ENCODE measurements at places on chromosomes 1 and 21. TPM values are rescaled to one million over a fixed set of nuclear protein-coding genes. Genes with fewer than 3 reads are reported as not detected.
A peak's percentile ranks its signal among the peaks of the same experiment; 100 is the strongest.

MYOG gene
- polyA plus RNA-seq, result 0.66 TPM

DNA sequence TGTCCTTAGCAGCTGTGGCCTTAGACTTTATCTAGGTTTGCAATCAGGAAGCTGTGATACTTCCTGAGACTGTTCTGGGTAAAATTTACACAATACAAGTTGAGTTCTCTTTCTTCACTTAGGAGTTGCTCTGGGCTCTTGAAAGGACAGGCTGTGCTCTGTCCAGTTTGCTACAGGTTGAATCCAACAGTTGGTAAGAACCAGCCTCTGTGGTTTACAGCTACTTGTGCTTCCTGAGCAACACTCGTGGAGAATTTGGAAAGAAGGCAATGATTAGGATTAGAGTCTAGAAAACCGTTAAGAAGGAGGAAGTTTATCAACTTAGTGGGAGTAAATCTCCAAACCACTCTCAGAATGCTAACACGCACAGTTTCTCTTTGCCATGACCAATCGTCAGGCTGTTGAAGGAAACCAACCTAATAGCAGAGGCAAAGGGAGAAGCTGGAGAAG lies 26.8 kb downstream of the GFI1 start:
- no peak overlapping the region for H3K4me3 ChIP-seq
- no peak overlapping the region for H3K27ac ChIP-seq
- no peaks in the 10 kb centered on the region for H3K36me3 ChIP-seq
- no peaks in the 10 kb centered on the region for H3K4me1 ChIP-seq
- DNase-seq, result no peak
- H3K27me3 ChIP-seq, result no peaks in the 10 kb centered on the region

GRCh38 chr1:43774359-43774758 lies 67.0 kb downstream of the ST3GAL3 start:
- no peak overlapping the region for H3K27ac ChIP-seq
- H3K27me3 ChIP-seq, result no peaks in the 10 kb centered on the region
- H3K36me3 ChIP-seq, result no peaks in the 10 kb centered on the region
- H3K4me1 ChIP-seq, result no peaks in the 10 kb centered on the region
- H3K4me3 ChIP-seq, result no peak overlapping the region
- no peak for DNase-seq

SELL gene
- polyA plus RNA-seq, result 2.1 TPM

DNA sequence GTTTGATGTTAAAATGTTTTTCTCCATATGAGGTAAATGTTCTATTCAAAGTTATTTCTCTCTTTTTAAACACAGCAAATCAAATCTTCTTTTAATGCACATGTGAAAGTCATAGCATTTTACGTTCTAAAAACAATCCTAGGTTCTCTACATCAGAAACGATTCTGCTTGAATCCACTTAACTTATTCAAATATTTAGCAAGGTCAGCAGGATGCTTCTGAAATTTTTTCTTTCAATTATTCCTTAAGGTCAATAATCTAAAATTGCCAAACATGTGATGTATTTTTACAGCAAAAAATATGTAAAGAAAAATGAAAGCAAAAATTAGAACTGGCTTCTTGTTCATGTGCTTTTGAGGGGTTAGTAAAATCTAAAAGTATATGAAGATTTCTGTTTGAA lies 106.7 kb downstream of the TM2D1 start:
- no peaks in the 10 kb centered on the region for H3K4me1 ChIP-seq

DNA sequence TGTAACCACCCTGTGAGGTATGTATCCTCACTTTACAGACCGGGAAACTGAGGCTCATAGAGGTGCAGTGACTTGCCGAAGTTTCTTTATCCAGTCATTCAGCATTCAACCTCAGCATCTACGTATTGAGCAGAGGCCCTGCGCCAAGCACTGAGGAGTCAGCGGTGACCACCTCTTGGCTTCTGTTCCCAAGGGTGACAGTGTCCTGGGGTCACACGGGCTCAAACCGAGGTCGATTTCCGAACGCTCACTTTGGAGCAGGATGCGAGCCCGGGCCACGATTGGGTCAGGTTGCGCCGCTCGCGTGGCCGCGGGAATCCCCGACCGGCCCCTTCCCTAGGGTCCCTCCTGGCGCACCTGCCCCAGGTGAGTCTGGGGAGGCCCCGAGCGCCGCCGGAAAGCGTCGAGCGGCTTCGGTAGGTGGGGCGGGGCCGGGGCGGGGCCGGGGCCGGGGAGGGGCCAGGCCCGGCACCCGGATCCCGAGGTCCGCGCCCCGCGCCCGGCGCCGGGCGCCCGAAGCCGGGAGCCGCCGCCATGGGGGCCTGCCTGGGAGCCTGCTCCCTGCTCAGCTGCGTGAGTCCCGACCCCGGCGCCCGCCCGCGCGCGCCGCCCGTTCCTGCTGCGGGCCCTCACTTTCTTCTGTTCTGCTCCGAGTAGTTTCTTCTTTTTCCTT lies at the start of gene SERINC2:
SERINC2 (plus strand) TSS at position 482 of the 673 bp plus-strand sequence; CDS start at position 535, 53 bp downstream.
- peak; percentile 68 for DNase-seq
- peak within 1 kb of the TSS; percentile 86 for H3K4me3 ChIP-seq
- H3K36me3 ChIP-seq, result no peaks in the 10 kb centered on the region
- peak within 1 kb of the TSS; percentile 90 for H3K27ac ChIP-seq

DNA sequence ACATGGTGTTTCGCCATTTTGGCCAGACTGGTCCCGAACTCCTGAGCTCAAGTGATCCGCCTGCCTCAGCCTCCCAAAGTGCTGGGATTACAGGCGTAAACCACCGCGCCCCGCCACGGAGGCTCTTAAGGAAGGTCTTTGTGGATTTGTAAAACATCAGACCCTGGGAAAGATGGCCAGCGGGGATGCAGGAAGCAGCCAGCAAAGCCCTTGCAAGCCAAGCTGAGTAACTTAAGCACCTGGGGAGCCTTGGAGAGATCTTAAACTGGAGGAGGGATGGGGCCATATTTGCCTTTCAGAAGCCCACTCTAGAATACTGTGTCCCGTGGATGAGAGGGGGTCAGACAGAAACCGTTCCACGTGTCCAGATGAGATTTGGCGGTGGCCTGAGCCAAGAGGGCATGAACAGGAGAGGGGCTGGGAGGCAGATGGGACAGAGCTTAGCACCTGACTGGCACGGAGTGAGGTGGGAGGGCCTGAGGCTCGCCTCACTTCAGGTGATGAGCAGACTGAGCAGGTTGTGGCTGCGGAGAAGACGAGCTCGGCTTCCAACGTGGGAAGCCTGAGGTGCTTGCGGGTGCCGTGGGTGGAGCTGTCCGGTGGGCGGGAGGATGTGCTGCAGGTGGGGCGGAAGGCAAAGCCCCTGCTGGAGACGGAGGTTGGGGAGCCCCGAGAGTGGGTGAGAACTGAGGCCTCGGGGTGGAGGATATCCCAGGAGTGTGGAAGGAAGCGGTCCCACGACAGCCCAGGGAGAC lies 11.7 kb downstream of the C1orf216 start:
- H3K27ac ChIP-seq, result no peak overlapping the region
- H3K4me1 ChIP-seq, result peaks cover 11% of the 10 kb centered on the region
- peak overlapping the region; percentile 13 for H3K4me3 ChIP-seq
- no peaks in the 10 kb centered on the region for H3K36me3 ChIP-seq
- peaks cover 58% of the 10 kb centered on the region for H3K27me3 ChIP-seq

- H3K27me3 ChIP-seq, result no peaks in the 10 kb centered on the region
- H3K4me1 ChIP-seq, result peaks cover 32% of the 10 kb centered on the region
- H3K27ac ChIP-seq, result peak overlapping the region; percentile 78
- no peak overlapping the region for H3K4me3 ChIP-seq
Observed at GRCh38 chr21:37829447-37829846, 86.8 kb downstream of the KCNJ6 start.

RGS13 gene
- 2.3 TPM for polyA plus RNA-seq

GRCh38 chr1:92481599-92481925 lies 5.2 kb downstream of the GFI1 start:
- no peak overlapping the region for H3K27ac ChIP-seq
- H3K4me1 ChIP-seq, result peaks cover 54% of the 10 kb centered on the region
- DNase-seq, result no peak
- no peaks in the 10 kb centered on the region for H3K36me3 ChIP-seq
- peaks cover 90% of the 10 kb centered on the region for H3K27me3 ChIP-seq
